ENCODE measurements at places on chromosomes 1 and 21.

GRCh38 chr21:18840239-18840638 is 436.7 kb upstream of the TMPRSS15 start:
- no peak for DNase-seq

DNA sequence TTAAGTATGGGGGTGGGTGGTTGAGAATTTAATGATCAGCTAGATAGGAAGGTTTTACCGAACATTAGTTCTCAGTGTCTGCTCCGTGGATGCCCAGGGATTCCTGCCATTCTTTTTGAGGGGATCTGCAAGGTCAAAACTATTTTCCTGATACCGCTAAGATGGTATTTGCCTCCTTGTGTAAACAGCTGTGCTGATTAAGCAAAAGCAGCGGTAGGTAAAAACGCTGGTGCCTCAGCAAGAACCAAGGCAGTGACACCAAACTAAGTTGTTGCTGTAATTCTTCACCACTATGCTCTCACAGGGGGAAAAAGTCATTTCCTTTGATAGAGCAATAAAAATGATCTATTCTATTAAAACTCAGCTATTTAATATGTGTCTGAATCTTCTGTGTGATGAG is 229.0 kb downstream of the FMN2 start:
- no peak for DNase-seq

GRCh38 chr1:74199504-74199903 is 1.5 kb downstream of the FPGT start:
- DNase-seq, result no peak

- DNase-seq, result no peak
Observed at GRCh38 chr1:182635871-182636270, 31.7 kb upstream of the RGS16 start.

- DNase-seq, result no peak
Observed at GRCh38 chr1:160544647-160545046, 21.6 kb upstream of the SLAMF6 start.

DNA sequence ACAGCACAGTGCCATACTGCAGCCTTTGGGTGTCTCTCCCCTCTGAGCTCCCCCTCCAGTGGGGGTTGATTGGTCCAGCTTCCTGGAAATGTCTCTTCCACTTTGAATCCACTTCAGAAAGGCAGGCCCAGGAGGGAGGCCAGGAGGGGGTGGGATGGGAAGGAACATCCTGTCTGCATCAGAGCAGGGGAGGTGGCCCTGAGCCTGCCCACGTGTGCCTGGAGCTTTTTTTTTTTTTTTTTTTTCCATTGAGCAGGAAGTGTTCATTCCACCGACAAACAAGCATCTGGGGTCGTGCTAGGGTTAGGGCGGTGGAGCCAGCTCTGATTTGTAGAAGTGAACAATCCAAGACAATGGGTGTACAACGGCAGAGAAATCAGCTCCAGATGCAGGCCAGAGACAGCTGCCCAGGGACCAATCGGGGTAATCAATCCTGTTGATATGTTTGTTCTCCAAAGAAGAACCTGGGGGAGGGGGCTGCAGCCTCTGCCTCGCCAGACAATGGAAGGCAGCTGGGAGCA is 93.3 kb downstream of the SSBP3 start:
- no peak for DNase-seq

DNA sequence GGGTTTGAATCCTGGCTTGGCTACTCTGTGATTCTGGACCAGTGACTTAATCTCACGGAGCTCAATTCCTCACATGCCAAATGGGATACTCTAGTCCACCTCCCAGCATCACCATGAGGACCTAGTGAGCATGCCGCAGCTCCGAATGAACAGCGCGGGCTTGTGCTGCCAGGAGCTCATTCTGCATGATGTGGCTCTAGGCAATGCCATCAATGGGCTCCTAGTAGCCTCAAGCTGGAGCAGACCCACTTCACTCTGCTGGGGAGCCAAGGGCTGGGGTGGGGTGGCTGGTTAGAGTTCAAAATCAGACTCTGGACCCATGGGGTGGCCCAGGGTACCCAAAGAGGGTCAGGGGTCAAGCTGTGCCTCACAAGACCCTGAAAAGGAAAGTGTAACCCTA is 41.5 kb downstream of the CDK18 start:
- no peak for DNase-seq

DNA sequence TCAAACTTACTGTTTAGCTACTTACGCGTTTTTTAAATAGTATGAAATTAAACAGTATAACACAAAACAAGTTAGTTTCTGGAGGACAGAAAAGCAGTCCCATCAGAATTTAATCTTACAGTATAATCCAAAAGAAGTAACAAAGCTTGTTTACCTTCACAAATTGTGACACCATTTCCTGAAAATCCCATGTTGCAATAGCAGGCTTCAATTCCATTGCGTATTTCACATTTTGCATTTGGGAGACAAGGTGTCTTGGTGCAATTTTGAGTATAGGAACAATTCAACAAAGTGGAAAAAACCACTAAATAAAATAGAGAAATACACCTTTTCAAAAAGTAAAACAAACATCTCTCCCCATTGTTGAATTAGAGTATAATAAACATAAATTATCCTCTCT is 1.6 kb downstream of the ADGRL4 start:
- DNase-seq, result no peak

GRCh38 chr1:109113590-109114341 is at the start of gene ELAPOR1:
Gene ELAPOR1 (plus strand): TSS chr1:109114115. CDS start chr1:109114184, 69 bp downstream.
- peak; percentile 62 for DNase-seq

- no peak for DNase-seq
Observed at GRCh38 chr1:200916681-200917080, 22.0 kb downstream of the INAVA start.

GRCh38 chr1:86841116-86841515 is 72.8 kb downstream of the SELENOF start:
- no peak for DNase-seq

GRCh38 chr1:20711285-20712214 is 6.3 kb downstream of the KIF17 start:
- no peak for DNase-seq

DNA sequence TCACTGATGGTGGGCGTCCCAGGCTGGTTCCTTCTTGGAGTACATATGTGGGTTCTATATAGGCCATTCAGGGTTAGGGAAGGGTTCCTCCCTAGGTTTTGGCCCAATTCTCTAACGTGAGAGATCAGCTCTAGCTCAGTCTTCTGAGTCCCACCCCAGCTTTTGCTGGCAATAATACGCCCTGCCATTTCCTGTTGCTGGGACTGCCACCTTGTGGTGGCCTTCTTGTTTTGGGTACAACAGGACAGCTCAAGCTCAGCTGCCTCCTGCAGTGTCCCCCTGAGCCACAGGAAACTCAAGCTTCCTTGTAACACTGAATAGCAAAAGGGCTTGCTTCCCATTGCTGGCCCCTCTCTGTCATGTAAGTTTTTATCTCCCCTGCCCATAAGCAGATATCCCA is 77.8 kb downstream of the BACH1 start:
- DNase-seq, result no peak

GRCh38 chr1:3864884-3865283 is 7.6 kb downstream of the DFFB start:
- no peak for DNase-seq

- no peak for DNase-seq
Observed at GRCh38 chr1:90963651-90964050, 58.2 kb downstream of the ZNF644 start.

GRCh38 chr1:68908316-68908715 is 411.4 kb upstream of the DEPDC1 start:
- DNase-seq, result no peak

- DNase-seq, result no peak
Observed at GRCh38 chr1:214155987-214156625, 124.9 kb upstream of the SMYD2 start.

DNA sequence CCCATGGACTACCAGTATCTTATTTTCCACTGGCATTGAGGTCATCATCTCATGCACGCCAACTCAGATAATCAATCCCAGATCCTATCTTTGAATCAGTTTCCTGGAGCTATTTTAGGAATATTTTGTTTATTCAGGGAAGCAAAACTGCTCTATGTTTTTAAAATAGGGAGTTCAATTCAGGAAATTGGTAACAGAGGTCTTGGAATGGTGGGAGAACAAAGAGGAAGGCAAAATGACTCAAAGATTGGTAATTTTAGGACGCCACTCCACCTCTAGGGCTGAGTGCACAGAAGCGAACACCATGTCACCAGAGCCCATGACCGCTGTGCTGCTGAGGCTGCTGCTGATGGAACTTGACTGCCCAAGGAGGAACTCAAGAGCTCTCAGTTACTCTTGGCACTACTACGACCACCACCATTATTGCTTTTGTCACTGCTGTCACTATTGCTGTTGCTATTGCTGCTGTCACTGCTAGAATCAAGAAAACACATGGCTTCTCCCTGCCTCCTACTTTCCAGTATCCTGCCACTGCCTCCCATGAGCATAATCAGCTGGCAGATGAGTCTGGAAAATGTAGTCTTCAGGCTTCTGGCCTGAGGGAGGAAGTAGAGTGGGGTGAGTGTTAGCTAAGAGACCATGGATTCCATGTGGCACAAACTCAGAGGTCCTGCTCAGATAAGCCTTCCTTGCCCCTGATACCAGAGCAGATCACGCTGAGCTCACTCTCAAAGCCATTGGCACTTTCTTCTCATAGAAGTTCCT is 71.6 kb upstream of the CNIH3 start:
- DNase-seq, result no peak

GRCh38 chr1:28538286-28538685 is 14.6 kb upstream of the TRNAU1AP start:
- DNase-seq, result no peak

GRCh38 chr1:107139833-107140702 is 771 bp upstream of the NTNG1 start:
- no peak for DNase-seq

- DNase-seq, result no peak
Observed at GRCh38 chr1:157477419-157477818, 74.9 kb downstream of the FCRL5 start.

GRCh38 chr1:40789661-40790430 is 6.3 kb downstream of the KCNQ4 start:
- no peak for DNase-seq

DNA sequence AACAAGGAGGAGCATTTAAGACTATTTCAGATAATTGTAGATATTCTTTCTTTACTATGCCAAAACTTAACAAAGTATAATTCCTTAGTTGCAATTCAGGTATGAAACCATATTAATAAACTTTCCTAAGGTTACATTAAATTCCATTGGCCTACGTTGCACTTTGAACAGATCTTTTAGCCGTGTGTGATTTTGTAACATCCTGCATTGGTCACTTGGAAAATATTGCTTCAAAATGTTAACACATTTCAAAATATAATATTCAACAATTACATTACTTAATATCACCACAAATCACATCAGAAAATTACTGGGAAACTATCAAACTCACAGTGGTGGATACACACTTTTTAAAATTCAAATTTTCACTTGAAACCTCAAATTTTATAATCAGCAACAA is 20.2 kb downstream of the ETS2 start:
- DNase-seq, result no peak

GRCh38 chr1:192581131-192581927 is 5.8 kb downstream of the RGS1 start:
- no peak for DNase-seq

DNA sequence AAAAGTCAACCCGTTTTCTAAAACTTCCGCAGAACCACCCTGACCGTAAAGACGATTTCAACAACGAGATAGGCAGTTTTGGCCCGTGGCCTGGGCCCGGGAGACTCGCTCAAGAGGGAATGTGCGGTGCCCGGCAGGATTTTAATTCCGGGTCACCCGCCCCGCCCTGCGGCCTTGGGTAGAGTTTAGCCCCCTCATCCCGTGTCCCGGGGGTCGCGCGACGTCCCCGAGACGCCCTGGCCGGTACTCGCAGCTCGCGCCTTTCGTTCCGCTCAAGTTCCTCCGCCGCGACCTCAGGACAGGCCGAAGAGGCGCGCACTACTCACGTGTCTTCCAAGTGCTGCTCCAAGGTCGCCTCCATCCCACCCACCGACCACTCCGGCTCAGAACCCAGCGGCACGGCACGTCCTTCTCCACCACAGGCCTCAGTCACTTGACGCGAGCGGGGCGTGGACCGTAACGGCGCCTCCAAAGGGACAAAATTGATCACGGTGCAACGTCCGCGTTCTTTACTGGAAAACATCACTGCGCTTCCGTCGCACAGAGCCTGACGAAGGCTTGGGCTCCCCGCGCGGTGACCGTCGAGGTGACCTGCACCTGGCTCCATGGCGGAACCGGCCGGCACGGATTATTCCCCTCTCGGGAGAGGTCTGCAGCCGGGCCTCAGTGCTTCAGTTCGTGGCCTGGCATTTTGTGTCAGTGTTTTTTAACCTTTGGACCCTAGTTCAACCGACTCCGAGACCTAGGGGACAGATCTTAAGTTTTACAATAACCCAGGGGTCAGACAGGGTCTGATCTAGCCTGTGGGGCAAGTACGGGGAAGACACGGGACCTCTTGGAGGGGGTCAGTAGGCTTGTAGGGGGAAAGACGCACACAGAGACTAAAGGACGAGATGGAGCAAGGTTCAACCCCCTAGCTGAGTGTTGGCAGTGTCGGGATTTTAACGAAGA is at the start of gene LAMTOR5:
Gene LAMTOR5 (minus strand): TSS at position 435 of the 951 bp plus-strand sequence. CDS start 74 bp downstream, at position 361.
- peak; percentile 79 for DNase-seq

DNA sequence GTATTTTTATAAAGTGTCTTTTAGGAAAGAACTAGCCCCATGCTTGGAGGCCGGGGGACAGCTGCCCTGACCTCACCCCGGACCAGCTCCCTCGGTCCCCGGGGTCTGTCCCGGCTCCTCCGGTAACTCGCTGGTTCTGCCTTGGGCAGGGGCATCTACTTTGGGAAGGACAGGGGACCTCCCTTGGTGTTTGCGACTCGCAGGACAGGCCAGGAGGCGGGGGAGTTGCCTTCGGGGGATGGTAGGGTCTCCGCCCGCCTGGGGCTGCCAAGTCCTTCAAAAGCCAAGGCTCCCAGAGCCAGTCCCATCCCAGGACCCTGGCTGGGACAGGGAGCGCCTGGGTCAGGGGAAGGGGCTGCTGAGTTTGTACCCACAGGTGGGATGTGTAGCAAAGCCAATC is 157.9 kb downstream of the PEX14 start:
- no peak for DNase-seq

- no peak for DNase-seq
Observed at GRCh38 chr21:14073615-14074014, 137.1 kb downstream of the LIPI start.

DNA sequence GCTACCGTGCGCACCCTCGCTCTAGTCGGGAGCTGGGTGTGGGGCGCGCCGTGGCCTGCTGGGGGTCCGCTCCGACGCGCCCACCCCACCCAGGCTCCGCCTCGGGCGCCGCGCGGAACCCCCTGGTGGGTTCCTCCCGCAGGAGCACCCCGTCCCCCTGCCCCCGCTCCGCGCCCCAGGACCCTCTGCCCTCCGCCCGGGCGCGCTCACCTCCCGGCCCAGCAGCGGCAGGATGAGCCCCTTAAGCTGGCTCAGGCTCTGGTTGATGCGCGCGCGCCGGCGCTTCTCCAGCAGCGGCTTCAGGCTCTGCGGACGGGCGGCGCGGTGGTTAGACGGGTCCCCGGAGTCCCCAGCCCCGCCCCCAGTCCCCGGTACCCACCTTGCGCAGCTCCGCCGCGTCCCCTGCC is 319 bp downstream of the HES2 start:
- DNase-seq, result no peak

DNA sequence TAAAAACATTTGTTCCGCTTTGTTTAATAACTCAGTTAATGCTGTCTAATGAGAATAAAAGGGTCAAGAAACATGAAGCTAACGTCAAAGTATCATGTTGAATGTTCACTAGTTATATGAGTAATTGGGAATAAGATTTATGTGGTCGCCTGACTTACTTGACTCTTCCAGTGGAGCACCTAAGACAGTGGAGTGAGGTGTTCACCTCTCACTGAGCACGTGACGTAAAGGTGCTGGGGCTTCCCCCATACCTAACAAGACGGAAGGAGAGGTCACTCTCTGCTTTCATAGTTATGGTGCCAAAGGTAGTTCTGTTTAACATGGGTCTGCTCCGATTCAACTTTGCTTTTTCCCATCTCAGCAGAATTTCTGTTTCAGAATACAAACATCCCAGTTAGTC is 686 bp downstream of the KMO start:
- DNase-seq, result no peak

Data from activated naive CD8-positive, alpha-beta T cell treated with anti-CD3 and anti-CD28 coated beads, Interleukin-2, amount 50 U/mL, for 16 hours (primary cell).